CD4-positive, alpha-beta T cell treated with Interleukin-6 at 100 ng/mL for 8 hours (primary cell): ENCODE measurements at places on chromosomes 16 and 17.

DNA sequence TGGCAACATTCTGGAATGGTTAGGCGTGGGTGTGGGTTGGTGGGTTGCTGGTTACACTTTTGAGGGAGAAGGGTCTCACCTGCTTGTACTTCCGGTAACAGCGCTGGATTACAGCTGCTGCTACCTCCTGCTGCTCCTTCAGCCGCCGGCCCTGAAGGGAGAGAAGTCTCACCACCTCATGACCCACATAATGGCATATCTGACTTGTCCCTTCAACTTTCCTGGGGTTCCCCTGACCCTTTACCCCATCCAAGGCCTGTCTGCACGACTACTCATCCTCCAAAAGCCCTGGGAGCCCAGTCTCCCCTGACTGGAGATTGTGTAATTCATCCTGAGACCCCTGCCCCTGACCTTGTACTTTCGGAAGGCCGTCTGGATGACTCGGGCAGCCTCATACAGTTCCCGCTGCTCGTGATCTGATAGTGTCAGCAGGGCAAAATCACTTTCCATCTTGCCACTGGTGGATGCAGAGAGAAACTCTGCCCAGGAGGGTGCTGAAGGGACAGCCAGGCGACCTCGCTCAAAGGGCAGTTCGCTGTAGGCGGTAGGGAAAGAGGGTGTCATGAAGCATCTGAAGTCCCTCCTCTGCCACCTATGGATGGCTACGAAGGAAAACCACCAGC lies 2.0 kb upstream of the SPAG7 start:
- DNase-seq: no peak

GRCh38 chr17:68134046-68134637 lies 98.6 kb downstream of the KPNA2 start:
- DNase-seq: no peak

DNA sequence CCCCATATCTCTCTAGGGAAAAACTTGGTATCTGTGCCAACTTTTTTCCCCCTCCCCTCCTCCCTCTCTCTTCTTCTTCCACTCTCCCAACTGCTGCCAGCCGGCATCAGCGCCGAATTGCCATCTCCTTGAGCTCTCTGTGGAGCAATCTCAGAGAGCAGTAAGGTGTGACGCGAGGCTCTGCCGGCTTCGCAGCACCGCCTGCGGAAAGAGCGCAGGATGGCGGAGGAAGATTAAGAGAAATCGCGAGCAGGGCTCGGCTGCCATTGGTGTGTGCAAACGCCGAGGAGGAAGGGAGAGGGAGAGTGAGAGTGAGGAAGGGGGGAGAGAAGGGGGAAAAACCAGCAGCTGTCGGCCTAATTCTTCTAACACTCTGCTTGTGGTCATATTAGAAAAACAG lies 44.2 kb downstream of the NEUROD2 start:
- DNase-seq: no peak

DNA sequence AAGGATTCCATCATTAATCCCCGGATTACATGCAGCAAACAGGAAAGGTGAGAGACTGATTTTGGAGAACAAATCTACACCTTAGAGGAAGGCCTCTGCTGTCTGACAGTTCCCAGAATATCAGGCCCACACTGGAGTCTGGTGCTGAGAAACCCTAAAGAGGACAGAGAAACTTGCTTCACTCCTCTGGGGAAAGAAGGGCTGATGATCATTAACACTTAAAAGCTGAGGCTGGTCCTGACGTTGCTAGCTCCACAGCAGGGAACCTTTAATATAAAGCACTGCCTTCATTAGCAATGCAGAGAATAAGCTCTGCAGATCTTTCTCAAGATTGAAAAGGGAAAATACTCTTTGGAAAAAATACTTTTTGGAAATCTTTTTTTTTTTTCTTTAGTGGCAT lies 1472.4 kb upstream of the GOT2 start:
- no peak for DNase-seq

GRCh38 chr17:59712862-59713261 lies 5.4 kb downstream of the VMP1 start:
- no peak for DNase-seq

GRCh38 chr16:61277849-61278248 lies 758.4 kb downstream of the CDH8 start:
- DNase-seq: no peak

- no peak for DNase-seq
Observed at GRCh38 chr17:66025551-66025950, 166.4 kb downstream of the CEP112 start.

DNA sequence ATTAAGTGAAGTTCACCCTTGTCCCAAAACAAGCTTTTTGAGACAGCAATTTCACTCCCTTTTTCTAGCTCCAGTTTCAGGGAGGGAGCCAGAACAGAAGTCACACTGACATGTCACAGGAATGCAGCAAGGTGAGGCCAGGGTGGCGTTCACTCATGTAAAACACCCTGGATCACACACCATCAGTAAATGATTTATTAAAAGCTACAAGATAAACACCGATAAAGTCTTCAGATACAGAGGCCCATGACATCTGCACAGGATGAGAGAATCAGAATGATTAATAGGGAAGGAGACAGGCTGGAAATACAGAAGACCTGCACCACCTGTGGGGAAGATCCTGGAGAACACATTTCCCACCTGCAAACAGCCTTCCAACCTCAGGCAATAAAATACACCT lies 77.5 kb upstream of the DYNLRB2 start:
- DNase-seq: no peak

DNA sequence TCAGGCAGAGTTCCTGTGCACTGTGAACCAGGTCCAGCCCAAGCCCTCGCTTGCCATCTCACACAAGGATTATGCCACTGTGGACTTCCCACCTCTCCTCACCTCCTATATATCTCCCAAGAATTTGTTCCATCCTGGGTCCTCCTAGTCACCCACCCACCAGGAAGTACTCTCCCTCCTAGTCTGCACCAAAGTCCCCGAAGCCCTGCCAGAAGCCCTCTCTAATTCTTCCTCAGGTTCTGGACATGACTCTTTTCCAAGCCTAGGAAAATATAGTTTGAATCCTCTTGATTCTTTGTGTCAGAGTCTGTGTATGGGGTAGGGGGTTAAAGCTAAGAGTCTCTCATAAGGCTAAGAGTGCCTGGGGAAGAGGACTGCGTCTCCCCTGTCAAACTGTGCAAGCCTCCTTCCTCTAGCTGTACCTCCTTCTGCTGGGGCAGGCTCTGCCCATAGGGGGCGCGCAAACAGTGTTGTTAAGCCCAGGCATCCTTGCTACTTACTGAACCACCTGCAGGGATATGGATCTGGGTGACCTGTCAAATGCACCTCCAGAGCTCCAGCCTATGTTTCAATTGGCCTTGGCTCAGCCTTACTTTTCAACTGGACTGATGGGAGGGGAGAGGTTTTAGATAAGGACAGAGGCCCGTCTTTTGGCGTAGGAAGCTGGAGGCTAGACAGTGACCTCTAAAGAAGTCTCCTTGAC lies 16.6 kb upstream of the DLX4 start:
- peak; percentile 72 for DNase-seq

DNA sequence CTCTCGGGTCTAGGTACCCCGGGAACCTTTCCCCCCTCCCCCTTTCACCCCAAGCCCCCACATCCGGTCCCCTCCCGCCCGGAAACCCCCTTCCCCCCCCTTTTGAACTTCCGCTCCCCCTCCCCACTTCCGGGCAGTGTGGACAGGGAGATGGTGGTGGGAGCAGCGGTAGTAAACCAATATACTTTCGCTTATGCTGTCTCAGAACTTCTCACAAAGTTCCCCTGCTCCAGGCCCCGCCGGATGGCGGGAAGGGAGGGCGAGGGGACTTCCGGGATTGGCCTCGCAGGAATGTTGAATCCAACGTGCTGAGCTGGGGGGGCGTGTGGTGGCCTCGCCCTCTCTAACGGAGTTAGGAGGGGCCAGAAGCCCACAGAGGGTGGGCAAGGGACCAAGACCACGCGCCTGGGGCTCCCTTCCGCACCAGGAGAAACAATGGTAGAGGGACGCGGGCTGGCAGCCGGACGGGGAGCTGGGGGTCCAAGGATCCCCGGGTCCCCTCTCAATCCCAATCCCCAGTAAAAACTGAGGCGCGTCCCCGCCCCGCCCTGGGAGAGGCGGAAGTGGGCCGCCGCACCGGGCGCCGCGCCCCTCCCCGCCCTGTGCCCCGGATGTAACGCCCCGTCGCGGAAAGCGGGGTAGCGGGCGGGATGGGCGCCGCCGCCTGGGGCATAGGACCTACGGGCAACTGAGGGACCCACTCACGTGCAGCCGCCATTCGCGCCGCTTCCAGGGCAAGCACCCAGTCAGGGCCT lies 742 bp downstream of the PFN1 start:
- DNase-seq: peak; percentile 60
